ENCODE measurements at places on chromosomes 16 and 17. TPM values are rescaled to one million over a fixed set of nuclear protein-coding genes. Genes with fewer than 3 reads are reported as not detected.

GRCh38 chr17:55865072-55865762, 114.4 kb downstream of the PCTP start:
- DNase-seq, result no peak

GRCh38 chr17:16492613-16493530, 879 bp upstream of the LRRC75A start:
- no peak for DNase-seq

DNA sequence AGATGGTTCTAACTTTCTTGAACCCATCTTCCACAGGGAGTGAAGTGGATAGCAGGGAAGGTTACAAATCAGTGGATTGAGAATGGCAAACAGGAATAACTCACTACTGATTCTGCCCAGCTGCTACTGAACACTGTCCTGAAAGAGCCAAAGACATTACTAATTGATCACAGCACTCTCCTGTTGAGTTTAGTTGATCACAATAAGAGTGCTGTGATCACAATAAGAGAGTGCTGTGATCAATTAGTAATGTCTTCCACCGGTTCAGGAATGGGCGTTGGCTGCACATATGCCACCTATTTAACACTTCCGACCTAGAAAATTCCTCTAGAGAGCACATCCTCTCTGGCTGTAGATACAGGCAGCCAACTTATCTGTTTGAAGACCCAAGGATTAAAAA, 11.4 kb downstream of the CFAP97D1 start:
- no peak for DNase-seq

ELMO3 gene
- 0.53 TPM for total RNA-seq

GRCh38 chr17:12510535-12510934, 155.2 kb upstream of the MYOCD start:
- no peak for DNase-seq
